Foreskin keratinocyte (primary cell): ENCODE measurements at places on chromosomes 1 and 21. TPM values are rescaled to one million over a fixed set of nuclear protein-coding genes. Genes with fewer than 3 reads are reported as not detected.

DNA sequence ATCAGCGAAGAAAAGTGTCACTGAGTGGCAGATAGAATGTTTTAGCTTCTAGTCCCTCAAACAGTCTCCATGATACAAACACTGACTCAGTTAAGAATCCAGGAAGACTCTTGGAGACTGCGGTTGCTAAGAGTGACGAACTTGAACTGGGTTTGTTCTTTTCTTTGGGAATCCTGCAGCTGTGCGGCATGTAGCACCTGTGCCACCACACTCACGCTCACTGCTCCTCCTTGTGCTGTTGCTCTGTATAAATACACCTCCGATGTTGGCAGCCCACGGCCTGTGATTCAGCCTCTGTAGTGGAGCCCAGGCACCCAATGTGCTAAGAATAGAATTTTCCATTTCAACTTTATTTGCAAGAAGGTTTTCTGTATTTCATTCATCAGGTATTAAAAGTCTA, 5.5 kb upstream of the PPIE start:
- peak; percentile 12 for DNase-seq

DNA sequence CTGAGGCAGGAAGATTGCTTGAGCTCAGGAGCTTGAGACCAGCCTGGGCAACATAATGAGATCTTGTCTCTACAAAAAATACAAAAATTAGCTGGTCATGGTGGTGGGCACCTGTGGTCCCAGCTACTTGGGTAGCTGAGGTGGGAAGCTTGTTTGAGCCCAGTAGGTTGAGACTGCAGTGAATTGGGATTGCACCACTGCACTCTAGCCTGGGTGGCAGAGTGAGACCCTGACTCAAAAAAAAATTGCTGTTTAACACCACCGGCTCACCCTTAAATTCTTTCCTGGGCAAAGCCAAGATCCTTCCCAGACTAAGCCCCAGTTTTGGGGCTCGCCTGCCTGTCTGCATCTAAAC, 6.6 kb upstream of the NSUN4 start:
- DNase-seq = no peak

The FAM163A gene
- total RNA-seq = not detected in 2 replicates

The IL20 gene
- total RNA-seq = 0.41 and 0.74 TPM in 2 replicates

The RNU1-4 gene
- 2,556 and 4,441 TPM in 2 replicates for total RNA-seq
